ENCODE measurements at places on chromosomes 2 and 18.

DNA sequence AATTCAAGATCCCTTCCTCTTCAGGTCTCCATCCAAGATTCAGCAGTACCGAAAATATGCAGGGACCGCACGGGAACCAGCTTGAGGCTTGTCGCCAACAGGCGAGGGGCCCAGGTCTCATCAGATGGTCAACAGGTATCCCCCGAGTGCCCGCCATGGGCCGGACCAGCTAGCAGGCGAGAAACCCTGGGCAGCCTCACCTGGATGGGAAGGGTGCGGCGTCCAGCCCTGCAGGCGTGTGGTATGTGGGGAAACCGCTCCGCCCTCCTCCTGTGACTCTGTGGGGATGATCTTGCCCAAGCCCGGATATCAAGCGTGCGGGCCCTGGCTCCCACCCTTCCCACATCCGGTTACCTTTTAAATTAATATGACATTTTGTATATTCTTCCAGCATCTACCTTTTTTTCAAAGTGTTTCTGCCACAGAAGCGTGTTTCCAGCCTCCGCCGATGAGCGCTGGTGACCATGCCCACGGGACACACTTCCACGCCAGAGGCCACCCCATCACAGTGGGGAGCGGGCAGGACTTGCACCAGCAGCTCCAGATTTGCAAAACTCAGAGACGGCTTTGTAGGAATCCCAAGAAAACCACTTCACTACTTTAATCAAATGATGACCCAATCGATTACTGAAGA, 33.2 kb downstream of the ZNF516 start:
- no peak for DNase-seq

- DNase-seq, result no peak
Measured at GRCh38 chr2:189791338-189792042, 7.2 kb downstream of the PMS1 start.

GRCh38 chr2:177141866-177142265, 70.7 kb upstream of the HNRNPA3 start:
- no peak for DNase-seq

DNA sequence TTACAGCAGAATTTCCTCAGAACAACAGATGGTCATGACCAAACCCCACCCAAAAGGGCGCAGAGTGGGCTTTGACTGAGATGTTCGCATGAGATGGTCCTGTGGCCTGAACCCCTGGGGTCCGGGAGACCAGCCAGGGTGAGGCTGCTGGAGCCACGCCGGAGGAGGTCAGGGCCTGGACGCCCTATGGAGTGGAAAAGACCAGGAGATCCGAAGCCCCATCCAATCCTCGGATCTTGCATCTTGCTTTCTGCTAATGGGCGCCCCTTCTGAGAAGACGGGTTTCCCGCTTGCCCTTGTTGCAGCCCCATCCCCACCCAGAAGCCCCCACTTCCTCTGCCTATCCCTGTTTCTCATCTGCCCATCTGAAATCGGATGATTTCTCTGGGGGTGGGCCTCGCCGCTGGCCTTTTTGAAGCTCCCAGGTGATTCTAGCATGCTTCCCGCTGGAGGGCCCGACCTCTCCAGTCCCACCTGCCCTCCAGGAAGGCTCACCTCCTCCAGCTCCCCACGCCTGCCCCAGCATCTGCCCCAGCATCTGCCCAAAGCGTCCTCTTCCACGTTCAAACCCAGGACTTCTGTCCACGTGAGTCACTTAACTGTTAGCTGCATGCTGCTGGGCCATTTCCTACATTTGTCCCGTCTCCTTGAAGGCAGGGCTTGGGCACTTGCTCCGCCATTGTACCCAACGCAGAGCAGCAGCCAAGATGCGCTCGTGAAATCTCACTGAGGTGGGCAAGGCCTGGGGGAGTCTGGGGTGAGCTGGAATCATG, 4.3 kb upstream of the CNDP1 start:
- no peak for DNase-seq

- DNase-seq, result peak; percentile 15
Measured at GRCh38 chr2:59888015-59888414, 665.4 kb downstream of the BCL11A start.

- DNase-seq, result no peak
Measured at GRCh38 chr2:238865744-238866355, 18.0 kb downstream of the TWIST2 start.

DNA sequence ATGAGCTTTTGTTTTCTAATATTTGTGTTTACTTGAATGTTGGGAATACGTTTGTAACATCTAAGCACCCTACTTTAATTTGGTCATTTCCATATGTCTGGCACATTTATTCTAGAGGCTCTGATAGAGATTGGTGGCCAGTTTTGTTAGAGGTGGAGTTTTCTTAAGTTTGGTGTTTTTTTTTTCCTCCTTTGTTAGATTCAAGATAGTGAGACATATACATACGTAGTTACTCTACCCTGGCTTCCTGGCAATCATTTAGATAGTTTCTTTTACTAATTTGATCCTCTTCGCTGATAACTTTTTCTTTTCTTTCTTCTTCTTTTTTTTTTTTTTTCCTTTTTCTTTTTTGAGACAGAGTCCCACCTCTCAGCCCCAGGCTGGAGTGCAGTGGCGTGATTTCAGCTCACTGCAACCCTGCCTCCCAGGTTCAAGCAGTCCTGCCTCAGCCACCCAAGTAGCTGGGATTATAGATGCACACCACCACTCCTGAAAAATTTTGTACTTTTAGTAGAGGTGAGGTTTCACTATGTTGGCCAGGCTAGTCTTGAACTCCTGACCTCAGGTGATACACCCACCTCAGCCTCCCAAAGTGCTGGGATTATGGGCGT, 26.6 kb downstream of the SMCHD1 start:
- DNase-seq, result no peak

- no peak for DNase-seq
Measured at GRCh38 chr2:224915136-224915535, 127.1 kb downstream of the DOCK10 start.

DNA sequence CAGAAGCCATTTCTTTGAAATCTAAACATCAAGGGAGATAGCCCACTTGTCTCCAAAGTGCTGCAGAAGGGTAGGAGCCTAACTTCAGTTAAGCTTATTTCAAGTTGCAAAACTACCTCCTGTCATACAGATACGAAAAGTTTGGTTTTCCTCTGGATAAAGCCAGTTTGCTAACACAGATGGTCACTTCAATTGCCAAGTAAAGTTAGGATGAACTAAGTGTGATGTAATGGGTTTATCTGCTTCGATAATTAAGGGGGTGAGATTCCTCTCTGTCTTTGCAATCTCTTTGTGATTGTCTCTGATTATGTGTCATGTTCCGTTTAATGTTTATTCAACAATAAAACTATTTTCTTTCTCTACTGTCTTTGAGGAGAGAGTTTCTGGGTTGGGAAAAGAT, 156.4 kb downstream of the SLC39A10 start:
- no peak for DNase-seq

GRCh38 chr18:58338141-58338540, 290.8 kb downstream of the ALPK2 start:
- no peak for DNase-seq

DNA sequence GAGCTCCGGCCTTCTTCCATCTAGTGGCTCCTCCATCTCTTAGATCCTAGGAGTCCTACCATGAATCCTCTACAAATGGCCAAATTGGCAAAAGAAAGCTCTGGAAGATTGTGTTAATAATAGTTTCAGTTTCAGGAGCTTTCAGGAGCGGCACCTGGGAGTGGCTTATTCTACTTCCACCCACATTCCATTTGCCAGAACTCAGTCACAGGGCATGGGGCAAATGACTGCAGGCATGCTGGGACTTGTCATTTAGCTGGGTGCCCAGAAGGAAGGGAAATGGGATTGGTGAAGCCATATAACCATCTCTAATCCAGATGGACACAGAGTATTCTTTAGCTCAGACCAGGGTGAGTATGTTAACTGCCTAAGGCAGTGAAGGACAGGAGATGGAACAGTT, 3.6 kb upstream of the LRATD1 start:
- DNase-seq, result no peak

GRCh38 chr2:231016566-231017230, 20.6 kb upstream of the C2orf72 start:
- DNase-seq, result no peak

DNA sequence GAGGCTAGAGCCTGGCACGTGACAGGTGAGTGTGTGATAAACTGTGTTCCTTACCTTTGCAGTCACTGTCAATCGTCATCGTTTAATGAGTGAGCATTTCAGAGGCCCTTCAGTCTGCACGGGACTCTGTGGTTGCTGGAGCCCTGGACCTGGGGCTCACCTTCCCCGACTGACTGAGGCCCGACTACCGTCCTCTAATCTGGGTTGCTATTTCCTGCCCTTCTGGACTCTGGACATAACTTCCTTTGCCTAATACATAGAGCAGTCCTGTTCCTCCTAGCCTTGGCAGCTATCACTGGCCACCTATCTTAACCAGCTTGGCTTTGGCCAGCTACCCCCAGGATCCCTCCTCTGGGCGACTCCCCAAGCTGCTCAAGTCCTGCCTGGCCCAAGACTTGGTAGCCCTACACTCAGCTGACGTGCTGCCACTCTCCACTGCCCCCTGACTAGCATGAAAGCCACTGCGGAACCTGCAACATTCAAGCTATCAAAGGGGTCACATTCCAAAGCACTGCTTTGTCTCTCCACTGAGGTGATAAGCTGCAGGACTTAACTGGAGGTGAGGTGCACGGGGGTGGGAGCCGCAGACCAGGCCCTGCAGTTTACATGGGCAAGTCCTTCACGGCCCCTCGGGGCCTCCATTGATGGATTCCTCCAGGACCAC, 11.1 kb upstream of the RAB17 start:
- DNase-seq, result no peak

DNA sequence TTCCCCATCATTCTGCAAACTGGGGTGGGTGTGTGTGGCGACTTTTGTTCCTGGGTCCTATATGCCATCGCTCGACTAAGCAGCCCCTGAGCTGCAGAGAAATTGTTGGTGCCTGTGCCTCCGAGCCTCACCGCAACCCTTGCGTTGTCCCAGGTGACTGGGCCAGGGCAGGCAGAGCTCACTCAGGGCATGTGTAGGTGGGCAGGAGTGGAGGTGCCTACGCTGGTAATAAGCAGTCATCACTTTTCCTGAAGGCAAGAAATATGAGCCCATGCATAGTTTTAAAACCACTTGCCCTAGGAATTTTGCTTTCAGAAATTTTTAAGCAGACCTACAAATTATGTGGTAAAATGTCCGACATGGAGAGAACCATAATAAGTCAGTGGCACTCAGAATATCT, 197.8 kb downstream of the SMAD7 start:
- DNase-seq, result no peak

GRCh38 chr2:194686569-194686968, 970.5 kb upstream of the SLC39A10 start:
- no peak for DNase-seq

- no peak for DNase-seq
Measured at GRCh38 chr2:239807568-239807967, 217.6 kb downstream of the NDUFA10 start.

- DNase-seq, result no peak
Measured at GRCh38 chr2:46985512-46985911, 69.9 kb upstream of the MCFD2 start.

- no peak for DNase-seq
Measured at GRCh38 chr2:100064592-100065428, 77.6 kb downstream of the AFF3 start.

DNA sequence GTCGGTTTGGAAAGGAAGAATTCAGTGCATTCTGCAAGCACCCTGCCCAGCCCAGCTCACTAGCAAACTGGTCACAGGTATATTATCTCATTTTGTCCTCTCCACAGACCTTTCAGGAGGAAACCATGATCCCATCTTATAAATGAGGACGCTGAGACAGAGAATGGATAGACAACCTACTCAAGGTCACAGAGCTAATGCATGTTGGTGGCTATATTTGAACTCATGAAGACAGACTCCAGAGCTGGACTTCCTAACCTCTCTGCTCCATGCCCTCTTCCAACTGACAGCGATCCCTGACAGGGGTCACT, 29.5 kb downstream of the SERPINB5 start:
- no peak for DNase-seq

- DNase-seq, result no peak
Measured at GRCh38 chr2:70515938-70516337, 37.7 kb downstream of the TGFA start.

- no peak for DNase-seq
Measured at GRCh38 chr2:40477361-40477760, 25.5 kb upstream of the SLC8A1 start.

DNA sequence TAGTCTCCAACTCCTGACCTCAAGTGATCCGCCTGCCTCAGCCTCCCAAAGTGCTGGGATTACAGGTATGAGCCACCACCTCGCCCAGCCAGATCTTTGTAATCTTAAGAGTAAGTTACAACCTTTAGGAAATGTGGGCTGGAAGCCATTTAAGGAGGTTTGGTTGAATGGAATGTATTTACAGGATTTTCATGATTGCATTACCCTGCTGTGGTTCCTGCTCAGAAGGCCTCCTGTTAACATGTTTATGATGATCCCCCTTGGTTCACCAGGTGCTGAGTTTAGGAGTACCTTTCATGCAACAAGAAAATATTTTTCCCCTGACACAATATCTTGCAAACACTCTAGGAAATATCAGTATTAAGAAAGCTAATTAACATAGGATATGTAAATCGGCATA, 187.4 kb upstream of the SH3BP4 start:
- DNase-seq, result no peak

- DNase-seq, result no peak
Measured at GRCh38 chr2:134002921-134003320, 251.0 kb upstream of the MGAT5 start.

- no peak for DNase-seq
Measured at GRCh38 chr2:46806526-46806925, 109.1 kb downstream of the MCFD2 start.

DNA sequence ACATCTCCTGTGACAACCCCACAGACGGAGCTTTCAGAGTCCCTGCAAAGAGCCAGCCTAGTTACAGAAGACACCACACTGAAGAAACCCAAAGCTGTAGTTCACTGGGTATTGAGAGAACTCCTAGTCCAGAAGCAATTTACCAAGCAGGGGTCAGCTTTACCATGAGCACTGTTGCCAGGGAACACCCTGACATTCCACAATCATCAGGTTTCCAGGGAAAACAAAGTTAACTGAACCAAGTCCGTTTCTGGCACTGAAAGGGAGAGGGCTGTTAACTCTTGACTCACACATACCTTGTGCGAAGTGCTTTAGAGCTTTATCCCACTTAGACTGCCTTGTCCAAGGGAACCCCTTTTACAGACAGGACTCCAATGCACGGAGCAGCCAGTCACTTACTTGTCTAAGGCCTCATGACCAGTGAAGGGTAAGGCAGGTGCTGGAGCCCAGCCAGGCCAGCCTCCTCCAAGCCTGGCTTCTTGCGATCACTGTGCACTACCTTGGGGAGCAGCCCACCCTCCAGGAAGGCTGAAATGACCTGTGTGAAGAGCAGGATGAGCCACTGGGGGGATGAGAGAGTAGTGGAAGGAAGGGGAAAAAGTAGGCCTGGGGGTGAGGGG, 53.9 kb downstream of the REEP1 start:
- DNase-seq, result no peak
